SW 1271 (cell line): ENCODE measurements at places on chromosomes 6 and 20.

- no peak for DNase-seq
These were observed 2.5 kb downstream of the SCML4 start for GRCh38 chr6:107821591-107821990.

- DNase-seq, result no peak
These were observed 404.5 kb downstream of the PHF3 start for GRCh38 chr6:64040113-64040512.

DNA sequence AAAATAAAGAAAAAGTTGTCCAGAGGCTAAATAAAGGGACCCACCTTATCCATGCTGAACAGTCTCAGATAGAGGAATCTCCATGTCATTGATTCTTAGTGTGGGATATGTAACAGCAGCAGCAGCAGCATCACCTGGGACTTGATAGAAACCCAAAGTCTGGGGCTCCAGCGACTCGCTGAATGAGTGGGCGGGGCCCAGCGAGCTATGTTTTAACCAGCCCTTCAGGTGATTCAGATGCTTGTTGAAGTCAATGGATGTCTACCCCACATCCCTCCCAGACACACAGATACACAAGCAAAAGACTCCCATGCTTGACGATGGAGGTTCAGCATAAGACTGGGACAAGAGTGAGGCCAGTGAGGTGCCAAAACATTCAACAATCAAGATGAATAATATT lies 298.6 kb downstream of the UBE3D start:
- DNase-seq, result no peak

DNA sequence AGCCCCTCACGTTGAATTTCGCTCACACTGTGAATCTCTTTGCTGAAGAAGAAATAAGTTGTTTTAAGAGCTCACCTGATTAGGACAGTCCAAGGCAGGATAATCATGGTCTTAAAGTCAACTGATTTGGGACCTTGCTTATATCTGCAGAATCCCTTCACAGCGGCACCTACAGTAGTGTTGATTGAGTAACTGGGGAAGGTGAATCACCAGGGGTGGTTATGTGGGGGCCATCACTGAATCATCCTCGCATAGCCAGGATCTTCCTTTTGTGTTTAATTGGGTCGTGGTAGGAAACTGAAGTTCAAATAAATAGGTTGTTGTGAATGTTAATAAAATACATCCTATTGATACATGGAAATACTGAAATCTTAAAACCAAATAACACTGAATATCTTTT lies 20.2 kb upstream of the MICA start:
- no peak for DNase-seq

DNA sequence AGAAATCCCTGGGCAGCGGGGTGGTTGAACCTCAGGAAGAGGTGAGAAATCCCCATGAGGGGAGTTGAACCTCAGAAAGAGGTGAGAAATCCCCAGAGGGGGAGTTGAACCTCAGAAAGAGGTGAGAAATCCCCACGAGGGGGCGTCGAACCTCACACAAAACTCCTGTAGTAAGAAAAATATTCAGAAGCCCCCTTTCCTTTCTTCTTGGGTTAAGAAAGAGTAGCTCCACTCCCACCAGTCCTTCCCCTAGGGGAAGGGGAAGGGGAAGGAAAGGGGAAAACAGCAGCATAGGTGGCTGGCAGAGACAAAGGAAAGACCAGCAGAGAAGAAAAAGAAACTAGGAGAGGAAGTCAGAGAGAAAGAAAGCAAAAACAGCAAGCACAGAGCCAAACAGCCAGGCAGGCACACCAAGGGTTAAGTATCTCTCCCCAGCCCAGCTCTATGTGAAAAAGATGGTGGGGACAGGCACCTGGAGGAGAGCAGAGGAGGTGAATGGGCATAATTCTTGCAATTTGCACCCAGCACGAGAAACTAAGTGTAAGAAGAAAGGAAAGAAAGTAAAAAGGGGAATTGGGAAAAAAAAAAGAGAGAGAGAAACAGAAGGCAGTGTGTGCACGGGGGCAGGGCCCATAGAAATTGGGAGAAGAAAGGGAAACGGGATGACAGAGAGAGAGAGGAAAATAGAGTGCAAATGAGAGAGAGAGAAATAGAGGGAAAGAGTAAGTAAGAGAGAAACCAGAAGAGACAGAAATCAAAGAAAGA lies 88.2 kb downstream of the PLG start:
- DNase-seq, result no peak

DNA sequence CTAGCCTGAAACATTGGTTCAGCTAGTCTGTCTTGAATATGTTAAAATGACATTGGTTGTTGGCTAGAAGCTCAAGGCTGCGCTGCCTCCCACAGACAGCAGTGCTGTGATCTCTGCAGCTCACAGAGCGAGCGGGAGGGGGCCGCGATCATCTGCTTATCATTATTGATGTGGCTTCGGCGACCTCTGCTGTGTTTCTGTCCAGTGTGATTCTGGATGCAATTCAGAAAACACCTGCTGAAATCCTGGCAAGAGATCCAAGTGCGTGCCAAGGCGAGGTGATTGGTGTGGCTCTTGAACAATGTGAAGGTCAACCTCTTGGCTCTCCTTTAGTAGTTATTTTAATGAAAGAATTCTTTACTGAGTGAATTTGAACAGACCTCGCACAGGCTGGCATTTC lies 142.3 kb upstream of the SASH1 start:
- DNase-seq, result no peak

GRCh38 chr6:170165085-170165470 lies 125.8 kb downstream of the DLL1 start:
- DNase-seq, result no peak

DNA sequence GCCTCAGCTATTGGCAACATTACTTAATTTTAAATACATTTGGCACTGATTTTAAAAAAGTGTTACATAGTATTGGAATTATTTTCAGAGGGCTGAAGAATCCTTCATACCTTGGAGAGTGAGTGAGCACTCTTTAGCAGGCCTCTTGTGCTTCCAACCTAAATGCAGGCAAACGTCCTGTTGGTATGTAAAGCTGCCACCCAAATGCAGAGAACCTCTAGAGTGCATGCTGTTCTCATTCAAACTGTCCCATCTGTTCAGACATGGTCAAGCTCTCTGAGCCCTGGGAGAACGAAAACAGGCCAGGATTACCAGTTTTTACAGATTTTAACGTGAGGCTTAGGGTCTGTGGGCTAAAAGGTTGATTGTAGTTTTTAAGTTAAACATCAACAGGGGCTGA lies 378.0 kb upstream of the FLRT3 start:
- no peak for DNase-seq

GRCh38 chr6:22147921-22148776 lies 148.7 kb downstream of the PRL start:
- DNase-seq, result no peak

DNA sequence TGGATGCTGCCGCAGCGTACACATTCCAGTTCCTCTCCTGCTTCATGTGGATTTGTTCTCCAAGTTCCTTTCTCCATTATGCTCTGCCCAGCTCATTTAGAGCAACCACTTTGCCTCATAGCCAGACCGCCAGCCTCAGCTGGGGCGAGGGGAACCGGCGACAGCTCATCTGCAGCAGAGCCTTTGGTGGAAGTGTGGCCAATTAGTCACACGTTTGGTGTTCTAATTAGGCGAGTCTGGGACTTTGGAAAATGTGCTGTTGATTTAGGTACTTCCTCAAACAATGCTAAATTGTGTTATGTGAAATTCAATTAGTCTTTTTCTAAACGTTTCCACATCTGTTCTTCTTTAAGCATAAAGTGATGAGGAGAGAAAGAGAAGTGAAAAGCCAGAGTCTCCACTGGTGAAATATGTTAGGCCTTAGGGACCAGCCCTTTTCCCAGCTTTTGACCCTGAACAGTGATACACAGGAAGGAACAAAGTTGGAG lies 217.9 kb downstream of the TBX18 start:
- no peak for DNase-seq

DNA sequence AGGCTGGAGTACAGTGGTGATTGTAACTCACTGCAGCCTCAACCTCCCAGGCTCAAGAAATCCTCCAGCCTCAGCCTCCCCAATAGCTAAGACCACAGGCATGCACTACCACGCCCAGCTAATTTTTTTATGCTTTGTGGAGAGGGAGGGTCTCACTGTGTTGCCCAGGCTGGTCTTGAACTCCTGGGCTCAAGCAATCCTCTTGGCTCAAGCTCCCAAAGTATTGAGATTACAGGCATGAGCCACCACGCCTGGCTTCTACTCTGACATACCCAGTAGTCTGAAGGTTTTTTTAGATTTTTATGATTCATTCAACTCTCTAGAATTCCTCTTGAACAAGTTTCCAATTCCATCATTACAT lies 1.3 kb upstream of the ARHGAP18 start:
- no peak for DNase-seq

DNA sequence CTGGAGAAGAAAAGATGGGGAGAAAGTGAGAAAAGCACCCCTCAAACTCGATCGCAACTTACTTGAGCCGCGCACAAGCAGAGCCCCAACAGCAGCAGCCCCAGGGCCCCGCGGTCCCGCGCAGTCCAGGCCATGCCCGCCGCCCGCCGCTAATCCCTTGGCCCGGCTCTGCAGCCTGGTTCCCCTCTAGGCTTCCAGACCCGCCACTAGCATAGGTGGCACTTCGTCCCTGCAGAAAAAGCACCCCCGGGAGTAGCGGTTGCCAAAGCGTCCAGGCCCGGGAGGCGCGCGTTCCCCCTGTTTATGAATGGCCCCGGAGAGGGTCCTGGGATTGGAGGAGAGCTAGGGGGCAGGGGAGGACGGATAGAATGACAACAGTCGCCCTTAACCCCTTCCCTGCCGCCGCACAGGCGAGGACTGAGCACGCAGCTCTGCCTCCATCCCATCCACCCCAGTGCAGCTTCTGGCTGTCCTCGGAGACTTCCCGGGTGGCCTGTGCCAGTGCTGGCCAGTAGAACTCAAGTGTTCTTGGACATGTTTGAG lies 19.9 kb downstream of the COL9A1 start:
- DNase-seq, result no peak

DNA sequence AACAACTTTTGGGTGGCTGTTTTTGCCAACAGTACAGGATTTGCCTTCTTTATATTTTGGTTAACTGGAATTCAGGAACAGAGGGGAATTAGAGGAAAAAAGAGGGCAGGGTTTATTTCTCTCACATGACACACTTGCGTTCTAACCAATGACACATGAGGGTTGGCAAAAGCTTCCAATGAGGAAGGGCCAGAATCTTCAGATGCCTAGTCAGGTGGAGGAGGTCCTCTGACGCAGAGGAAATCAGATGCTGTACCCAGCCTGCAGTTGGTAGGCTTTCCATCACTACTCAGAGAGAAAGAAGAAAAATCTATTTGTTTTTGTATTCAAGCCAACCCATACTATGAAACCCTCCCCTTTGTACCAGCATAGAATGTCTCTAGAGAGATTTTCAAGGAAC lies 20.8 kb downstream of the TM9SF4 start:
- no peak for DNase-seq

DNA sequence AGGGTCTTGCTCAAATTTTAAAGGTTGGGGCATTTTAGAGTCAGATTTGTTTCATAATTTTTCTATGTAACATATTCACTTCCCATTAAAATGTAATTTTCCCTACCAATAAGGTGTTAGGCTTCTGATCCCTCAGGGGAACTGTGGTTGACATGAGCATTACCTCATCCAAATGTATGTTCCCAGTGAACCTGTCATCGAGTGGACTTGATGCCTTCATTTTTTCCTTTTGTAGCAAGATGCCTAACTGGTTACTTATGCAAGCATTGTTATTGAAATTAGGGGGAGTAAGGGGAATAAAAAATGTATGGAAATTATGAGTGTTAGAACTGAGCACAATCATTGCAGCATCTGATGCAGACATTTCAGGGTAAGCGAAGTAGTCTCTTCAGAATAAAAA lies 360.5 kb downstream of the BCKDHB start:
- DNase-seq, result no peak

DNA sequence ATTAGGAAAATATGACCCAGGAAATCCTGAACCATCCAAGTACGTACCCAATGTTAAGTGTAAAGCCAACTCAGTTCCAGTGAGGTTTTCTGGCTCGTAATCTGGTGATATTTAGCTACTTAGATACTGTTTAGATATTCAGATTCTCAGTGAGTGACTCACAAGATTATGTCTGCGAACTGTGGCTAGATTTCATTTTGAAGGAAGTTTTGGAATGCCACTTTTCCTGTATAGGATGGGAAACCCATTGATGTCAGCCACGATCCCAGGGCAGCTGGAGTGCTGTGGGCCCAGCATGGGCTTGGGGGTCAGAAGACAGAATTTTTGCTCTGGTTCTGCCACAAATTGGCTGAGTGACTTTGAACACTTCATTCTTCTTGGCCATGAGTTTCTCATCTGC lies 76.3 kb downstream of the TMEM170B start:
- DNase-seq, result peak; percentile 78

- DNase-seq, result no peak
These were observed 126.9 kb upstream of the BMP5 start for GRCh38 chr6:56002336-56002735.

DNA sequence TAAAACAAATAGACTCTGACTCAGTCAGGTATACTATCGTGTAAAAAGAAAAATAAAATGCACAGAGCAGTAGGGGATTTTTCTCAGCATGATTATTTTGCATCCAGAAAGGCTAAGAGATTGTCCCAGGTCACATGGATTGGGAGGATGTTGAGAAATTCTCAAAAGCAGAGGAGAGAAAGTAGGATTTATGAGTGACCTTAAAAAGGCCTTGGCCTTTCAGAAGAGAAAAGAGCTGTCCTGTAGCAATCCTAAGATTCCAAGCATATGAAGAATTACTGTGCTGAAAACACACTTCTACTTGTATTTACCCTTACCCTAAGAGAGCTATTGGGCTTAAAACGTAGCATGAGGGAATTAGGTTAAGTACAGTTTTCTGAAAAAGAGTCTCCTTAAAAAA lies 149.7 kb upstream of the ENPP5 start:
- DNase-seq, result no peak

GRCh38 chr6:139649732-139650131 lies 275.3 kb upstream of the CITED2 start:
- no peak for DNase-seq

DNA sequence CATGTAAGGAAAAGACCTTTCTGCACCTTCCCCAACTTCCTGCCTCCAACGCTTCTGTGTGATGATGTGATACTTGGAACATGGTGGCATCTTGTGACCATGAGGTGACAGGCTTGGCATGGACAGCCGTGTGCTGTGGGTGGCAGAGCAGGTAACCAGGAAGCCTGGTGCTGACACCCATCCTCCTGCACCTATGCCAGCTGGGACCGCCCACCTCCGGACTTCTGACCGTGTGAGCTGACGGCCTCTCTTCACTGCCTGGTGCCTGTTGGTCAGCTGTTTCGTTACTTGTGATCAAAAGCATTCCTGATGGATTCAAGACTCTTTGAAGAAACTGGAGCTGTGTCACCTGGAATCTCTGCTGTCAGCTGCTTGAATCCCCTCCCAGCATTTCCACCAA lies 70.3 kb downstream of the TMEM242 start:
- DNase-seq, result no peak

- no peak for DNase-seq
These were observed 599.1 kb downstream of the MEI4 start for GRCh38 chr6:78251931-78252330.
